Upper lobe of left lung (tissue), 6 donors: ENCODE measurements at places on chromosomes 13 and 19. TPM values are rescaled to one million over a fixed set of nuclear protein-coding genes. Genes with fewer than 3 reads are reported as not detected.

- DNase-seq, result peak; percentile 96
These were observed 500 bp downstream of the PGLS start for GRCh38 chr19:17511724-17512573.

ICAM3 gene
- 53.9 TPM for total RNA-seq

GRCh38 chr13:35470671-35471661 is 5.5 kb downstream of the MAB21L1 start:
- peak; percentile 82 for DNase-seq

DCLK1 gene
- 3.1 TPM for total RNA-seq

SLC27A5 gene
- total RNA-seq, result 7.0 TPM

DNA sequence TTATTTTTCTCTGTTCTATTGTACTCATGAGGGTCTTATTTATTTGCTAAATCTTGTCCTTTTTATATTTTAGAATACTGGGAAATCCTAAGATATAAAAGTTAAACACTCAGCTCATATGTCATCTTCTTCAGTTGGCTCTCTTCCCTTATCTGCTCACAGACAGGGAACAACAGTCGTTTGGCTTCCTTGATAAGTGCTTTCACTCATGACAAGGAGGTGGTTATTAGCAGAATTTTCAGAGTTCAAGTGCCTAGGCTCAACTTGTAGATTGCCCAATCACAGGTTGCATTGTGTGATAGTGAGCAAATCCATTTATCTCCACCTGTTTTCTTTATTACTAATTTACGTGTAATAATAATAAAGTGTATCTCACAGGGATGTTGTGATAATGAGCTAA is 620.3 kb upstream of the PCDH20 start:
- DNase-seq, result no peak

DNA sequence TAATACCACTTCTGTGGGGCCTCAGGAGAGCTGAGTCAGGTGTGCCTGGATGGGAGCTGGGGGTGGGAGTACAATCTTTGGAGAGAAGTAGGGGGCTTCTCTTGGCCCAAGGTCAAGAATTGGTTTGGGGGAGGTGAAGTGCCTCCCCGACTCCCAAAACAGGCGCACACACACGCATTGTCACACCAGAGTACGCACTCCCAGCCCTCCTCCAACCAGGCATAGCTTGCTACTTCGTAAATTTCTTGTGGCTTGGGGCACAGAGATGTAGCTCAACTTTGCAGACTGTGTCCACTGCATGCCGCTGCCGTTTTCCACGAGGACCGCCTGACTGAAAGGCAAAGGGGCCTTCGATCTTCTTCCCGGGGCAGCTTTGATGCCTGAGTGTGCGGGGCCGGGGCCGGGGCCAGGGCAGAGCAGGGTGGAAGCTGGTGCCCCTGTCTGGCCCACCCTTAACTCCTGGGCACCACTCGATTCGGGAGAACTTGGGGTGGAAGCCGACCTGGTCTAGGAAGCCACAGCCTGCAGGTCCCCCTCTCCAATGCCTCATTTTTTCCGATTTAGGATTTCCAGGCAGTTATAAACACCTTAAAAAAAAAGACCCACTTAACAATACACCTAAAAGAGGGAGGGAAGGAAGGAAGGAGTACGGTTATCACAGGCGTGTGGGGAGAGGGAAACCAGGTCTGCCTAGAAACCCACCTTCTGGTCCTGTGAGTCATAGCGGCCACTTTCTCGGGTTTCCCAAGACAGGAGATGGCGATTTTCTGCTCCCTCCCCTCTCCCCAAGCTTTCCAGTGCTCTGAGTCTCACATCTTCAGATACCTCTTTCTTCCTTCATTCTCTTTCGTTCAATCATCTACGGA is 5.8 kb upstream of the TSHZ3 start:
- no peak for DNase-seq

DNA sequence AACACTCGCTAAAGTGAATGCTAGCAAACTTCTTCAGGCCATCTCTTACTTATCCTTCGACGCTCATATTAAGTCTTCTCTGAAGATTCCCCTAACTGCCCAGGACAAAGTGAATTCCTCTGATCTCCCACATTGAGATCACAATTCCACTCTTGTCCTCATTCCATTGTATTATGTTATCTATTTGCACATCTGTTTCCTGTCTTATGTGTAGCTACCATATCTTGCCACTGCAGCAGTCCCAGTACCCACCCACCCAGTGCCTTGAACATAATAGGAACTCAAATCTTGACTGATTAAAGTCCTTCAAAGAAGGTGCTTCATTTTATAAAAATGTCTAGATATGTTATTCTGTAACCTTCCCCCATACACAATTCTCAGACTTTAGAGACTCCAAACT is 702.3 kb downstream of the DIAPH3 start:
- no peak for DNase-seq

SPRED3 gene
- 0.63 TPM for total RNA-seq

DNA sequence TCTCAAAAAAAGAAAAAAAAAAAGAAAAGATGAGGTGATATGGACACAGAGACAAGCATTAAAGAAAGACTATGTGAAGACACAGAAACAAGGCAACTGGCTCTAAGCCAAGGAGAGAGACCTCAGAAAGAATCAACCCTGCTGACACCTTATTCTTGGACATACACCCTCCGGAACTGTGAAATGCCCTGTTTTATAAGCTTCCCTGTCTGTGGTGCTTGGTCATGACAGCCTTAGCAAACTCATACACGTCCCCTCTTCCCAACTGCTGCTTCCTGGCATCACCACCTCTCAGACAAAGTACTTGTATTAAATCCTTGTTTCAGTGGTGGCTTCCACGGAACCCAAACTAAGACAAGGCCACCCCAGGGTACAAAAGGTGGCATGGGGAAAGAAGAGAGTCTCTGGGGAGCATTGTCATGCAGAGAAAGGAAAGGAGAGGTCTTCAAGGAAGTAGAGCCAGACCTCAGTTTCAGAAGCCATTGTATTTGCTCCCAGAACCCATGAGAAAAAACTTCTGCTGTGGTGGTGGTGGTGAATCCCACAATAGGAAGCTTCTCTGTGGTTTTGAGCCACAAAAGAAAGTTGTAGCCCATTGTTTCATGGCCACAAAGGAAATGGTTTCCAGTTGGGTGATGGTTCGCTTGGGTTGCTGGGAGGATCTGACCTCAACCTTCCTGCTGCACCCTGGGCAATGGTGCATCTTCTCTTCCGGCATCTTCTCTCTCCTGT is 16.3 kb upstream of the TSPAN16 start:
- DNase-seq, result no peak

DNA sequence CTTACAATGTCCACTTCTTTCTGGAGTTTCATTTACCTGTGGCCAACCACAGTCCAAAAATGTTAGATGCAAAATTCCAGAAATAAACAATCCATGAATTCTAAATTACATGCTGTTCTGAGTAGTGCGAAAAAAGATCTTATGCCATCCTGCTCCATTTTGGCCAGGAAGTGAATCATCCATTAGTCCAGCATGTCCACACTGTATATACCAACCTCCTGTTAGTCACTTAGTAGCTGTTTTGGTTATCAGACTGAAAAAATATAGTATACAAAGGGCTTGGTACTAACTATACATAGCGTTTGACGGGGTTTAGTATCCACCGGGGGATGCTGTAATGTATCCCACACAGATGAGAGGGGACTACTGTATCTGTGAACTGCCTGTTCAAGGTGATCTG is 618.0 kb upstream of the ARGLU1 start:
- no peak for DNase-seq

DNA sequence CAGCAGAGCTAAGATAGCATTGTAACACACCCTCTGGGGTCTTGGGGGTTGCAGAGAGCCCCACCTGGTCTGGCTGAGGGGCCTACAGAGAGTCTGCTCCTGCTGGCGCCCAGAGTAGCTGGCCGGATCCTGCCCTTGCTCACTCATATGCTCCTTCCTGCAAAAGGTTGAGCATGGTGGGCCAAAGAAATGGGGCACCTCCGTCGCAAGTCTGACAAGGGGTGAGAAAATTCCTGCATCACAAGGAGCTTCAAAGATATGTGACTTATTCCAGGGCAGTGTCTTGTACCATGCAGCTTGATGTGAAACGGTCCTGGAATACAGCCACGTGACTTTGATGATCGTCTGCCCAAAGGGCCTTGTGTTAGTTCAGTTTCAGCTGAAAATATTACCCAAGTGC is 218.3 kb downstream of the DCLK1 start:
- DNase-seq, result no peak

GRCh38 chr19:44745341-44745831 is 3.1 kb upstream of the BCL3 start:
- DNase-seq, result peak; percentile 56

- no peak for DNase-seq
These were observed 1979.9 kb upstream of the PRR20A start for GRCh38 chr13:55160867-55161266.

ZNF20 gene
- 3.4 TPM for total RNA-seq

- no peak for DNase-seq
These were observed 21.6 kb upstream of the MRI1 start for GRCh38 chr19:13742756-13743155.

OR7A5 gene
- total RNA-seq, result not detected

- no peak for DNase-seq
These were observed 109.5 kb downstream of the DCT start for GRCh38 chr13:94369972-94370436.

- DNase-seq, result no peak
These were observed at the start of gene NR2F6 for GRCh38 chr19:17245535-17245984. TSS of gene NR2F6 (minus strand) at chr19:17245919. CDS start at chr19:17245220, 699 bp downstream.

DNA sequence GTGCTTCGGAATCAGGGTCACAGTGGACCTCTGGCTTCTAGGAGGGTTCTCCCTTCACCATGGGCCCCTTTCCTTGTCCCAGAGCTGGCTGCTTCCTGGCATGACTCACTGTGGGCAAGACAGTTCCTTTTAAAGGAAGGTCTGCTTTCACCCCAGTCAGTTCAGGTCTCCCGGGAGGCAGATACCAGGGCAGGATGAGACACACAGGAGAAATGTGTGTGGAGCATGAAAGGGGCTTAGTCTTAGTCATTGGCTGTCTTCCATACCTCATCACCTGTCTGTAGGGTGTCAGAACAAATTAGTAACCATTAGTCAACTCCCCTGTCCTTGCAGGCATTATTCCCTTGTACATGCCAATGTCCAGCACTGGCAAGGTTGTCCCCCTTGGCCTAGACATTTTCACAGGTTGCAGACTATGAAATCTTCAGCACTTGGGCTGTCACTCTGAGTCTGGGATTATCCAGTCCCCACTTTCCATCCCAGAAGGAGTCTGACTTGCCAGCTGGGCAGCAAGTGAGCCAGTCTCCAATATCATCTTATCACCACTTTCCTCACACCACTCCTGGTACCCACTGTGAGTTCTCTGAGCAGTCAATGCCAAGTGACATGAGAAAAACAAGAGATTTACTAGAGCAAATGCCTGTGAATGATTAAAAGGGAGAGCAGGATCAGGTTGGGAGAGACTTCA is 76.8 kb upstream of the MEDAG start:
- no peak for DNase-seq

GRCh38 chr19:30144242-30144758 is 202.3 kb downstream of the URI1 start:
- no peak for DNase-seq

GRCh38 chr19:47303966-47304365 is 5.7 kb upstream of the C5AR1 start:
- no peak for DNase-seq

DNA sequence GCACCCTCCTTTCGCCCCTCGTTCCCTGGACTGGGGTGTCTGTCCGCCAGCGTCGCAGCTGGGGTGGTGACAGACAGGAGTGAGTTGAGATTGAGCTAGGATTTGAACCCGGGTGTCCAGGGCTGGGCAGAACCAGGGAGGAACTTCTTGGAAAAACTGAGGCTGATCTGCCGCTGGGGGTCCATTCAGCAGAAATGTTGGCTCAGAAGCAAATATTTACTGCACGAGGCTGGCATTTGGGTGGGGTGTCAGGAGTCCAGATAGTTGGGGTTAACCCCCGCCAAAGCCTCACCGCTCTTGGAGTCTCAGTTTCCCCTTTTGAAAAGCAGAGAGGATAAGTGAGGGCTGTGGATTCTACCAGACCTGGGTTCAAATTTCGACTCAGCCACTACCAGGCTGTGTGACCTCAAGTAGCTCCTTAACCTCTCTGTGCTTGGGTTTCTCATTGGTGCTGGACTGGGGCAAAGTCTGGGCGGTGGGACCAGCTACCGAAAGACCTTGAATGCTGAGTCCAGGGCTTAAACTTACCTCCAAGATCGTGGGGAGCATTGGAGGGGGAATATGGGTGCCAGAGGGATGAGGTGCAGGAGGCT is 20.9 kb downstream of the MAST3 start:
- DNase-seq, result no peak

ZNF562 gene
- 33.2 TPM for total RNA-seq

DNA sequence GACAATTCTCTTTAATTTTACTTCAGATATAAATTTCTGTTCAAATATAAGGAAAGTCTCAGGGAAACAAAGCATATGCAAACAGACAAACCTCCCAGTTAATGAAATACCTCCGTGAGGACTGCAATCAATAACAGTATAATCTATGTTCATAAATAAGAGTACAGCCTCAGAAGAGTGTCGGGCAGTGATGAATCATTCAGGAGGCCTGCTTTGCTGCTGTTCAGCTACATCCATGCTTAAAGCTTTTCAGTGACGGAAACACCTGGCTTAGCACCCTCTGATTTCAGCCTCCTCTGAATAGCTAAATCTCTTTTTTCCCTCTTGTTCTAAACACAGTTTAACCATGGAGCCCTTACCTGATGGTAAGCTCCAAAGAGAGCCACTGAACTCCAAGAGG is 69.0 kb downstream of the PCDH9 start:
- no peak for DNase-seq

DNA sequence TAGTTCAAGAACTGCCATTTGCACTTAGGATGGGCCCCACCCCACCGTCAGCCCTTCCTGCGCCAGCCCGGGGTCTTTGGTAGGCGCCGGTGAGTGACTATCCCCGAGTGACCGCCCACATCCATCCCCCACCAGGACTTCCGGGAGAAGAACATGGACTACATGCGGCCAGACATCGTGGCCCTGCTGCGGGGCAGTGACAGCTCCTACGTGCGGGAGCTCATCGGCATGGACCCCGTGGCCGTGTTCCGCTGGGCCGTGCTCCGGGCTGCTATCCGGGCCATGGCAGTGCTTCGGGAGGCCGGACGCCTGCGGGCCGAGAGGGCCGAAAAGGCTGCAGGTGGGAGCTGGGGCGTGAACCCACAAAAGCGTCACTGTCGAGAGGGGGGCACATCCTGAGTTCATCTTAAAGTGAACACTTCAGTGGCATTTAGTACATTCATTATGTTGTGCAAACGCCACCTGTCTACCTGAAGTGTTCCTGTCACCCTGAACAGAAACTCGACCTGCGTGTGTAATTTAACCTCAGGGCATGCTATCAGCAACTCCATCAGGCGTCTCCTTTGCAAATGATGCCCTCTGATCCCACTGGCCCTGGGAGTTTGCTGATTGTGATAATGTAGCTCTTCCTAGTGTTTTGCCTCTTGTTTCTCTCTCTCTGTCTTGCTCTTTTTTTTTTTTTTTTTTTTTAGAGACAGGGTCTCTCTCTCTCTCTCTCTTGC is 42.4 kb upstream of the USE1 start:
- DNase-seq, result no peak

DNA sequence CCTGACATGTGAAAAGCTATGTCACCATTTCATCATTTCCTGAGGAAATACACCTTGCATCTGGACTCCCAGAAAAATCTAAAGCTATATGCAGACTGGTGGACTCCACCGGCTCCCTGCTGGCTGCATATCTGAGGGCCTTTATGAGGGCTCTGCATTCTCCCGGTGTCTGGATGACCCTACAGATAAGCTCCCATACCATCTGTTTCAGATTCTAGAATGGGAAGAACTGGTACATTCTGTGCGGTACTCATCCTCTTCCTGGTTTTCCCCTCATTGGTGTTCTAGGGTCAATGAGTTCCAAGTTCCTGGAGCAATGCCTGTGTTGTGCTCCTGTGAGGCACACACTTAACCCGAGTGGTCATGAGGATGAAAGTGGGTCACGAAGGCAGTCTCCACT is 60.4 kb downstream of the COL4A1 start:
- DNase-seq, result no peak
